ENCODE measurements at places on chromosomes 6 and 20.

- DNase-seq = no peak
These were observed 70.7 kb downstream of the ANKRD6 start for GRCh38 chr6:89503641-89504040.

DNA sequence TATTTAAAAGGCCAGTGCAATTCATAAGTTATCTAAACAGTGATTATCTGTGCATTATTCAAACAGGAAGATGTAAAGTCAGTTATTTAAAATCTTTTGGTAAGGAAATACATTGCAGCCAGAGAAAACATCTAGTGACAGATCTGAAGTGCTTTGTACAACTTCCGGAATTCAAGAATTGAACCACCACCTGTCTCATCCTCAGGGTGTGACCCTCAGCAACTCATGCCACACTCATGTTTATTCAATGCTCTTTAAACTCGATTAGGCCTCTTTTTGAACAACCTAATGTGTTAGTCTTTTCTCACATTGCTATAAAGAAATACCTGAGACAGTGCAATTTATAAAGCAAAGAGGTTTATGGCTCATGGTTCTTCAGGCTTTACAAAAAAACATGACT lies 62.6 kb upstream of the GGTLC1 start:
- no peak for DNase-seq

GRCh38 chr20:41054847-41055230 lies 26.2 kb downstream of the TOP1 start:
- DNase-seq = no peak

GRCh38 chr6:19465760-19466159 lies 371.4 kb upstream of the ID4 start:
- no peak for DNase-seq

DNA sequence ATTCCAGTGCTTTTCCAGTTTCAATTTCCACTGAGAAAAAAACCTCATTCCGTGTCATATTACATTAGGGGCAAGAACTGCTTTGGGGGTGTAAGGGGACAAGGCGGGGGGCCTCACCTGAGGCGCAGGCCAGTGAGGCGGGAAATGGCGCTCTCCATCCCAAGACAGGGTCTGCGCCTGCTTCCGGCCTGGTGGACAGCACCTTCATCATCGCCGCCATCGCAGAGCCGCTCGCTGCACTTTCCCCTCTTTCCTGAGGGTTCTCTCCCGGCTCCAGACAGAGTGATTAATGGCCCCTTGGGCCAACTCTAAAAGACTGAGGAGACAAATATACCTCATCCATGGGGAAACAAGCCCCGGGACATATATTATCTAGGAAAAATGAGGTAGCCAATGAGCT lies 270.0 kb upstream of the SOX4 start:
- DNase-seq = no peak

- no peak for DNase-seq
These were observed 114.1 kb downstream of the KIF16B start for GRCh38 chr20:16459019-16459700.

- DNase-seq = no peak
These were observed 54.0 kb downstream of the PHACTR2 start for GRCh38 chr6:143731789-143732188.

GRCh38 chr6:13433709-13434121 lies 53.7 kb downstream of the GFOD1 start:
- DNase-seq = no peak

GRCh38 chr6:53604623-53605190 lies 59.8 kb upstream of the GCLC start:
- no peak for DNase-seq

GRCh38 chr6:29509711-29510110 lies 22.0 kb upstream of the MAS1L start:
- no peak for DNase-seq

- DNase-seq = no peak
These were observed 557.0 kb downstream of the HAO1 start for GRCh38 chr20:7383216-7383615.

DNA sequence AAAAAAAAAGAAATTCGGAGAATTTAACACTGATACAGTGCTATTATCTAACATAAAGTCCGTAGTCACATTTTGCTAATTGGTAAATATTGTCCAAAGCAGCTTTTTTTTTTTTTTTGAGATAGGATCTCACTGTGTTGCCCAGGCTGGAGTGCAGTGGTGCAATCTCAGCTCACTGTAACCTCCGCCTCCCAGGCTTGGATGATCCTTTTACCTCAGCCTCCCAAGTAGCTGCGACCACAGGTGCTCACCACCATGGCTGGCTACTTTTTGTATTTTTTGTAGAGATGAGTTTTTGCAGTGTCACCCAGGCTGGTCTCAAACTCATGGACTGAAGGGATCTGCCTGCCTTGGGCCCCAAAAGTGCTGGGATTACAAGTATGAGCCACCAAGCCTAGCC lies 15.9 kb downstream of the MTO1 start:
- DNase-seq = no peak

- no peak for DNase-seq
These were observed 13.5 kb downstream of the NINL start for GRCh38 chr20:25571817-25572216.

DNA sequence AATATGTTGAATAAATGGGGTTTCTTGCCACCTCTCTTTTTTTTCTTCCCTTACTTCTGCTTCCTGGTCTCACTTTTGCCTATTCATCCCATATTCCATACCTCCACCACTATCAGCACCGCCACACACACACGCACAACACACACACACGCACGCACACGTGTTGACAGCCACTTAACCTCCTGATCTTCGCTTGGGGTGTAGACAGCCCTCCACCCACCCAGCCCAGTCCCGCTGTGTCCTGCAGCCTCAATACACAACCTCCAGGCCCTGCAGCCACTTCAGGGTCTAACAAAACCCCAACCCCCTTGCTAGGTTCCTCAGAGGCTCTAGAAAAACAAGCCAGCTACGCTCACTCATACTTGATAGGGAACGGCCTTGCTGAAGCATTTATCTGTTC lies 72.3 kb downstream of the LINC00237 start:
- no peak for DNase-seq

- no peak for DNase-seq
These were observed 241.6 kb upstream of the BTBD3 start for GRCh38 chr20:11675920-11676629.

- no peak for DNase-seq
These were observed 10.5 kb downstream of the NKX2-2 start for GRCh38 chr20:21503345-21503744.

- DNase-seq = no peak
These were observed 51.9 kb upstream of the GNRH2 start for GRCh38 chr20:2991532-2991931.

GRCh38 chr20:51535075-51535386 lies 7.5 kb downstream of the NFATC2 start:
- DNase-seq = no peak

GRCh38 chr6:14153228-14153627 lies 35.7 kb downstream of the CD83 start:
- DNase-seq = no peak

DNA sequence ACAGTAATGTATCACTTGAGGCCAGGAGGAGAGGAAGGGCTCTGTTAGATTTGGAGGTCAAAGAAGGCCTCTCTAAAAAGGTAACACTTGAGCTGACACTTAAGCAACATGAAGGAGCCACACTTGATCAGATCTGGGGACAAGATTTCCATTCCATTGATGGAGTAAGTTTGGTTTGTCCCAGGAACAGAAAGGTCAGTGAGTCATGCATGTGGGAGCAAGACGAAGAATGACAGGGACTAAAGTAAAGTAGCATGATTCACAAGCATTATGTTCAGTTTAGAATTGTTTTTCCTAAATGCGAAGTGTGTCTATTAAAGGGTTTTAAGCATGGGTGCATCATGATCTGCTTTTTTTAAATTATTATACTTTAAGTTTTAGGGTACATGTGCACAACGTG lies 47.4 kb downstream of the COL21A1 start:
- DNase-seq = no peak

DNA sequence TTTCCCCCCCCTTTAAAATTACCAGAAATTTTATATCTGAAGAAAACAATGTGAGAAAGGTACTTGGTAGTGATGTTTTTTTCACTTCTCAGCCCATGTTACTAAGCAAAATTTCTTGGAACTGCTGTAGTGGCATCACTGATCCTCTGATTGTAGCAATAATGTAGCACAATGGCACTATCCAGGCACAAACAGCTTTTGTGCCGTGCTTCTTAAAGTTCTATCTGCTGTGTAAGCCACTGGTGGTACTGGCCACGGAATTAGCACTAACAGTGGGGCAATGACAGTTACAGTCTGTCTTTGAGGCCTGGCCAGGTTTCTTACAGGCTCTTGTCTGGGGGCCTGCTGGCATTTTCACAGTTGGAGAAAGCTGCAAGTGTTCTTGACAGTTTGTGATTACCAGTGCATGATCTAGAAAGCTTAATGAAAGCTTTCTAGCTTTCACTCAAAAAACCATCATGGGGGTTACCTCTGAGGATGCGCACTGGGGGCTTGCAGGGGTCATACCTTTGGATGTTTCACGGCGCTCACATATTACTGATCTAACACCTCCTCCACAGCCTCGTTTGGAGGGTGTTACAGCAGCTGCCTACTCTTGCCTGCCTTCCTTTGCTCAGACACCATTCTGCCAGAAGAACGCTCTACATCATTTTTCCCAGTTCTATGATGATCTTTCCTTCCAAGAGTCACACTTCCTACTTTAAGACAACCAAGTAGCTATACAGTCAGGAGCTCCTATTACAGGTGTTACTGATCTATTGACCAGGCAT lies 58.4 kb upstream of the ARMH2 start:
- no peak for DNase-seq

DNA sequence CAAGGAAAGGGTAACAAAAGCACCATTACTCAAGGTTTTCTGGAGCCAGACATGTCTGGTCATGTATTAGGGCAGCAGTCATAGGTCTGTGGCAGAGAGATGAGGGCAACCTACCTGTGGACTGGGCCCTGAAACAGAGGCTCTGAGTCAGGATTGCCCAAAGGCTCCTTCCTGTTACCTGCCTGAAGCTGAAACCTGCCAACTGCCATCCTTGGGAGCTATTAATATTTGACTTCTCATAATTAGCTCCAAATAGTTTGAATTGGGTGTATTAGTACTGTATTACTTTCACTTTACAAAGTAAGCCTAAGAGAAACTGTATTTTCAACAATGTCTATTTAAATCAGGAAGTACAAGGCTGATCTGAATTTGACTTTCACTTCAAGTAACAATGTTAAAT lies 72.0 kb upstream of the TBX18 start:
- no peak for DNase-seq

DNA sequence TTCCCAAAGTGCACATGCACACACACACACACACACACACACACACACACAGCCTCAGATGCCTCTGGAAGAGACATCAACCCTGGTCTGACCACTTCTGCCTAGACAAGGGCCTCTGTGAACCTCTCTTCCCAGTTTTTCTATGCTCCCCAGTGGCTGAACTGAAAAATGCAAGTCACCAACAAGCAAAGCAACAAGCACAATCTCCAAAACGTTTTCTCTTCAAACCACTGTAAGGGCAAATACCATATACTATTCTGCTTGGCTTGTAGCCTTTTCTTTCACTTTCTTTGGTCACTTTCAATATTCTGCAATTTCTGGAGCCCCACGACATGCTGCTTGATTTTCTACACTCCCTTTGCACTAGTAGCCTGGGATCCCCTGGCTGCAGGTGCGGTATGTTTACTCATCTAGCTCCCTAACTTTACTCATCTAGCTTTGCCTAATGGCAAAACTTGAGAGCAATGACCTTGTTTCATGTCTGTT lies 121.4 kb upstream of the DST start:
- no peak for DNase-seq

DNA sequence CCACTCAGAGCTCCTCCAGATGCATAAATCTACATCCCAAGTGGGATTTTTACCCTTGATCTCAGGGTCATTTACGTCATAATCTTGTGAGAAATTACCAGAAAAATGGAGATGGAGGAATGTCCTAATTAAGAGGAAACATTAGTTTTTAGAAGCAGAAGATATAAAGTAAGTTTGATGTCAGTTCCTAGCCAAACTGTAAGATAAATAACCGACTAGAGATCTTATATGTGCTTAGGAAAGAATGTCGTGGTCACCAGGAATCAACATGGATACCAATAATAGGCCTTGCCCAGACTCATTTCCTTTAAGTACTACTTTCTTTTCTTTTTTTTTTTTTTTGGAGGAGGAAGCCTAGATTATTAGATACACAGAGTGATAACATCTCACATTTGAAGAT lies 186.9 kb downstream of the UTRN start:
- DNase-seq = no peak

DNA sequence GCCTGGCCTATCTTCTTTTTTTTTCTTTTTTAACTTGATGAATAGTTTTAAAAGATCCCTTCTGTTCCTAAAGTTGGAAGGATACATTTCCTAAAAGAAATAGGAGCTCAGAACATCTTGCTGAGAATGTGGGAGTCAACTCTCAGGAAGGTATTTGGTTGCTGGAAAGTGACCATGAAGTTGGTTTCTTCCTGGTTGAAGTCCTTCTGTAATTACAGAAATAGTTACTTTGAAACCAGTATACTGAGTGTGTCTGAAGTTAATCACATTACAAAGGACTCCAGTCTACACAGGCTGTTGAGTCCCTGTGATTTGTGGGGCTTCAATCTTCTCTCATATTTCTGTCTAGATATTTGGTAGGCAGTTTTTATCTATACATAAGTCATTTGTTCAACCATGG lies 9.8 kb upstream of the PLEKHG1 start:
- DNase-seq = no peak

DNA sequence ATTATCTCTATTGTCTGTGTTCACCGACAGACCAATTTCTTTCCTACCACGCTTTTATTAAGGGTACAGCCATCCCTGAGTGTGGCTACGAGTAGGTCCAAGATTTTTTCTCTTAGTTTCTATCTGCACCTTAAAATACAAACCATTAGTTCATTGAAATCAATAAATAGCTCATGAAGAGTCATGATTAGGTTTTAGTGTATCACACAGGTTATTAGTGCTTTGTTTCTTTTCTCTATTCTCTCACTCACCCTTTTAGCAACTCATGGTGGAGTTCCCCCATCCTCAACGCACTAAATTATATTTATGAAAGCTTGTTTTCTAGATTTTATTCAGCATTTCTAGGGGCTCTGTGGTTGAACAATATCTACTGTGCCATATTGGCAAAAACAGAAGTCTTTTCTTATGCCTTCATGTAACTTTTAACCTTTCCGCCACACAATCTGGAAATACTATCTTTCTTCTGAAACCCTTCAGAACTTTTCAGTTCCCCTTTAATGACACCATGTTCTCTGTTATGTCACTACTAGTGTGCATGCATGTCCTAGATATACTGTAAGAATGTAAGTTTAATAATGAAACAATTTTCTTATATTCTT lies 128.2 kb upstream of the LAMA2 start:
- DNase-seq = no peak

GRCh38 chr20:59645271-59645670 lies 40.9 kb downstream of the PHACTR3 start:
- DNase-seq = no peak

All from activated CD8-positive, alpha-beta memory T cell treated with anti-CD3 and anti-CD28 coated beads for 1 hour (primary cell).